Activated CD8-positive, alpha-beta T cell treated with anti-CD3 and anti-CD28 coated beads, Interleukin-2, amount 10 ng/mL, durations not matched to agents 7 days and 5 days (primary cell): ENCODE measurements at places on chromosomes 3 and 15. TPM values are rescaled to one million over a fixed set of nuclear protein-coding genes. Genes with fewer than 3 reads are reported as not detected.

DNA sequence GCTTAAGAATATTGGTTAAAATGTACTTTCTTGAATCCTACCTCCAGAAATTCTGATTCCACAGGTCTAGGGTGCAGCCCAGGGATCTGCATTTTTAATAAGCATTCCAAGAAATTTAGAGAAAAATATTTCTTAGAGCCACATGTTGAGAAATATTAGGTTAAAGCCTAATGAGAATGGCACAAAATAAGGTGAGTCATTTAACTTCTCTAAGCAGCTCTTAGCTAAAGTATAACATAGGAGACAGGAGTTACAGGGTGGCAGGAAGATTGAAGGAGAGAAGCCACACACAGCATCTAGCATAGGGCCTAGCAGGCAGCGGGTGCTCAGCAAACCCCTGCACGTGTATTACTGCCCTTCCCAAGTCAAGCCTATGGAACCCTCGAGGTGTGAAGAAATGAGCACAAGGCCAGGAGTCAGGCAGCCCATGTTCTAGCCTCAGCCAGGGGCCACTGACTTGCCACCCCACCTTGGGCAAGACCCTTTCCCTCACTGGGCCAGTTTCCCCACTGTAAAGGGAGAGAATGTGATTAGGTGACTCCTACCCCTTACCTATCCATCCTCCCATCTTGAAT lies 197.1 kb upstream of the TLE3 start:
- H3K4me3 ChIP-seq: no peak overlapping the region
- peaks cover 53% of the 10 kb centered on the region for H3K27me3 ChIP-seq

DNA sequence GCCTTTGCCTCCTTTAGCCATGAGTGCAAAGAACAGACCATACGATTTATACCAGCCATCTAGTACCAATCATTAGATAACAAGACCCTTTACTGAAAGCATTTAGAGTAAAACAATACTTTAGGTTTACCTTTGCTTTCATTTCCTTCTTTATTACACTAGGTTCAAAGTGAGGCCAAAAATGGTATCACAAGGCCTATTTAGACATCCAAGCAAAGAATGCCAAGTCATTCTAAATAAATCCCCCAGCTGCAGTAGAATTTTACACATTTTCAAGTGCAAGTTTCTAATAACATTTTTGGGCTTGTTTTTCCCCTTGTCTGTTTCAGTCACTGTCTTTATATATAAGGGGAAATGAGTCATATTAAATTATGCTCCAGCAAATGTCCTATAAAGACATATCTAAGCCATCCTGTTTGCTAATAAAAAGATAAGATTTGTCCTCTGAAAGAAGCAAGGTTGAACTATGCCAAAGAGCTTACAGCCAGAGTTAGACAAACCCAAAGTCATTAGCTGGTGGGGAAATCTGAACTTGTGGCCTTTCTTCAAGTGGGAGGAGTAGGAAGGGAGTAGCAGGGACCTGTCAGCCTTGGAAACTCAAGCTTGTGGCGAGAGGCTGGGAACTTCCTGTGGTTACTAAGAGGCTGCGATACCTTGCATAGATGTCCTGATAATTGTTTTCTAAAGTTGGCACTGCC lies 232.7 kb downstream of the MECOM start:
- no peaks in the 10 kb centered on the region for H3K27me3 ChIP-seq
- H3K36me3 ChIP-seq: no peaks in the 10 kb centered on the region
- DNase-seq: no peak
- no peak overlapping the region for H3K4me3 ChIP-seq
- H3K27ac ChIP-seq: no peak overlapping the region
- H3K4me1 ChIP-seq: peaks cover 10% of the 10 kb centered on the region

- H3K36me3 ChIP-seq: no peaks in the 10 kb centered on the region
- H3K27ac ChIP-seq: no peak overlapping the region
- no peak for DNase-seq
- H3K27me3 ChIP-seq: no peaks in the 10 kb centered on the region
- peaks cover 15% of the 10 kb centered on the region for H3K4me1 ChIP-seq
Measured at GRCh38 chr3:72312339-72312738, 527.4 kb upstream of the PROK2 start.

GRCh38 chr3:72738752-72739530 lies 109.3 kb downstream of the SHQ1 start:
- H3K4me1 ChIP-seq: peaks cover 18% of the 10 kb centered on the region
- H3K27me3 ChIP-seq: no peaks in the 10 kb centered on the region
- H3K4me3 ChIP-seq: peak overlapping the region; percentile 75
- peak; percentile 71 for DNase-seq
- peak overlapping the region; percentile 82 for H3K27ac ChIP-seq
- H3K36me3 ChIP-seq: no peaks in the 10 kb centered on the region

The DZIP1L gene
- total RNA-seq: not detected

The ITIH1 gene
- total RNA-seq: not detected

The ITPKA gene
- total RNA-seq: 0.24 TPM

GRCh38 chr3:103388214-103388613 lies 953.4 kb downstream of the ZPLD1 start:
- no peak for DNase-seq
- no peaks in the 10 kb centered on the region for H3K36me3 ChIP-seq
- H3K4me1 ChIP-seq: no peaks in the 10 kb centered on the region
- no peaks in the 10 kb centered on the region for H3K27me3 ChIP-seq
- H3K27ac ChIP-seq: no peak overlapping the region
